ENCODE measurements at places on chromosomes 12 and 14.

GRCh38 chr14:71327691-71328090 is 420.4 kb downstream of the PCNX1 start:
- no peak for DNase-seq

DNA sequence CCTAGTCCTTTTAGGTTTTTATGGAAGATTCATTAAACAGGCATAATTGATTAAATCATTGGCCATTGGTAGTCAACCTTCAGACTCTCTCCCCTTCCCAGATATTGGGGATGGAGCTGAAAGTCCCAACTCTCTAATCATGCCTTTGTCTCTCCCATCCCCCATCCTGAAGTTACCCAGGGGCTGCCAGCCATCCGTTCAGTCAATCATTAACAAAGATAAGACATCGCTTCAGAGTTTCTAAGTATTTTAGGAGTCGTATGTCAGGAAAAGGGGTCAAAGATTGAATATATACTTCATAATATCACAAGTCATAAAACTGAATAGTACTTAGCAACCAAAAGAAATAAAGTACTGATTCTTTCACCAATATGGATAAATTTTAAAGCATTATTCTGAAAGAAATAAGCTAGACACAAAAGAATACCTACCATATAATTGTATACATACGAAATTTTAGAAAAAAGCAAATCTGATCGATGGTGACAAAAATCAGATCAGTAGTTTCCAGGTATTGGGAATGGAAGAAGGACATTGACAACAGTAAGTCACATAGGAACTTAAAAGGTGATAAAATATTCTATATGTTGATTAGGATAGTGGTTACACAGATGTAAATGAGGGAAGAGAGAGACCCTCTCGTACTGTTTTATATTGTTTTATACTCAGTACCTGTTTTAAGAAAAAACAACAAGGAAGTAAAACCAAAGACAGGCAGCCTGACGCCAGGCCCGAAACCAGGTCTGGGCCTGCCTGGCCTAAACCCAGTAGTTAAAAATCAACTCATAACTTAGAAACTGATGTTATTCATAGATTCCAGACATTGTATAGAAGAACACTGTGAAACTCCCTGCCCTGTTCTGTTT is 414.4 kb downstream of the DAD1 start:
- DNase-seq = no peak

GRCh38 chr14:24058260-24058950 is 6.6 kb downstream of the CARMIL3 start:
- no peak for DNase-seq

- DNase-seq = no peak
Observed at GRCh38 chr14:72754949-72755348, 139.0 kb downstream of the DPF3 start.

GRCh38 chr12:2265461-2266167 is 212.8 kb downstream of the CACNA1C start:
- no peak for DNase-seq

- DNase-seq = no peak
Observed at GRCh38 chr12:131854861-131855476, 26.8 kb downstream of the MMP17 start.

DNA sequence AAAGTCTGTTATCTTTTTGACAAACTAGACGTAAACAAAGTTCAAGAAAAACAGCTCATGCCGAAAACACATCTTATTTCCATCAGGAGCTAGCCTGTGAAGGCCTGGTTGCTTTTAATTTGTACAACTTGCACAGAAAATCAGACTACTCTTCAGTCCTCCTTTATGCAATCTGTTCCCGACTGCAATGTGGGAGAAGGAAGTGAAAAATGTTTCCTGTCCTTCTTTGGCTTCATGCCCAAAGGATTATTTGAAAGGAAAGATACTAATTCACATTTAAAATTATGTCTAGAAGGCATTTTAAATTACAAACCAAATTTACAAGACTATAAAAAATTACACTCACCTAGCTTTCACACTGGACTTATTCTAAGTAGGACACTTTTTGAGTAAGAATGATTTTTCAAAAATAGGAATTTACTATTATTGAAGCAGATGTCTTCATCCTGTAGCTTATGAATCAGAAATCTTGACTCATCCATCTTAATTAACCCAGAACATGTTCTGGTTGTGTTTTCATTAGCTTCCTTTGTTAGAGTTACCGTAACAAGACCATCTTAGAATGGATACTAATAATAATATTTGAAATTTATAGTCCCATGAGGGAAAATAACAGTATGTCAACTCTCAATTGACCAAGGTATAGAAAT is 272.6 kb downstream of the PRKD1 start:
- DNase-seq = no peak

GRCh38 chr12:127811988-127812387 is 455.0 kb upstream of the TMEM132C start:
- no peak for DNase-seq

GRCh38 chr14:33693237-33693636 is 257.6 kb downstream of the EGLN3 start:
- no peak for DNase-seq

DNA sequence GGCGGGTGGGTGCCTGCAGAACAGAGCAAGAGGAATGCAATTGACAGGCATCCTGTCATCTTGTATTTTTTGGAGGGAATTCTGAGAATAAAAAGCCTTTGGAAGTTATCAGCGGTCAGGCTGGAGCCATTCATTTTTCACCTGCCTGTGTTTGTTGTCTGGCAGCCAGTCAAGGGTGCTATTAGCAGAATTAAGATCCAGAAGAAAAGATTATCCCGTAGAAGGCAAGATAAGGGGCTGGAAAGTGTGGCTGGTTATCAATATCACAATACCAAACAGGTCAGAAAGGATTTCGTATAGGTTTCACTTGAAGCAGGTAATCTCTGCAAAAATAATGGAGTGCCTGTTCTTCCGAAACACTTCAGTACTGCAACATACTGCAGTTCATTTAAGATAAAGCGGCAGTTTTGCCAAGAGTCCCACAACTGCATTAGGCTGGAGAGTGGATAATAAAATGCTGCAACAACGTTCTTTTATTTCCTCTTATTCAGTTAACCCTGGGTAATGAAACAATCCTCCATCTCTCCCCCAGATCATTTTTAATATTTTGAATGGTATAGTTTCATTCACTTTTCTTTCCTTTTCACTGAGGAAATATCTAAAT is 171.2 kb upstream of the CDKN3 start:
- DNase-seq = no peak

- DNase-seq = no peak
Observed at GRCh38 chr14:56219666-56220413, 101.6 kb downstream of the PELI2 start.
